Foreskin keratinocyte (primary cell): ENCODE measurements at places on chromosomes 6 and 20. TPM values are rescaled to one million over a fixed set of nuclear protein-coding genes. Genes with fewer than 3 reads are reported as not detected.

MTO1 gene
- 9.7 and 12.4 TPM in 2 replicates for polyA plus RNA-seq

CTAGE9 gene
- not detected in 2 replicates for polyA plus RNA-seq

SH3BGRL2 gene
- polyA plus RNA-seq: 2.0 and 2.5 TPM in 2 replicates

C6orf163 gene
- 0.54 and 0.69 TPM in 2 replicates for polyA plus RNA-seq

LINC00237 gene
- polyA plus RNA-seq: not detected in 2 replicates

PRSS16 gene
- 5.5 and 6.7 TPM in 2 replicates for polyA plus RNA-seq
